ENCODE measurements at places on chromosomes 2 and 18.
A peak's percentile ranks its signal among the peaks of the same experiment; 100 is the strongest.

- no peak for DNase-seq
Measured at GRCh38 chr2:173881461-173881860, 83.7 kb downstream of the SP3 start.

DNA sequence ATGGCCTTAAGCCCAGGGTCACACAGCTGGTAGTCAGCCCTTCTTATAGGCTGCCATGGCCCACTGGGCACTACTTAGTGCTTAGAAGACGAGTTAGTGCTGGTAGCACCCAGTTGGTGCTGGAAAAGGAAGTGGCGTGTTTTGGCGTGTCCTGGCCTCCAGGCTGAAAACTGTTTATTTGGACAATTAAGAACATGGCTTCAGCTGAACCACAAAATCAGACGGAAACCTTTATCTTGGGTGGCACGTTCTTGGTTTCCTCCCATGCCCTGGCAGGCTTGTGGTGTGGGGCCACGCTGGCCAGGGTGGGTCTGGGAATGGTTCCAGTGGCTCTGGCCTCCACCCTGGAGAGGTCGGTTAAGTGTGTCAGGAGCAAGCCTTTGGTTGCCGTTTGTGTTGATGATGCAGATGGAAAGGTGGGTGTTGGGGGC lies 141.5 kb upstream of the HAAO start:
- DNase-seq, result no peak

- peak; percentile 33 for DNase-seq
Measured at GRCh38 chr18:79396431-79397246, 909 bp downstream of the NFATC1 start.

- no peak for DNase-seq
Measured at GRCh38 chr2:118850168-118850900, 2.9 kb upstream of the EN1 start.

- no peak for DNase-seq
Measured at GRCh38 chr2:25036221-25036559, 5.7 kb upstream of the EFR3B start.

GRCh38 chr18:22322243-22322691 lies 95.4 kb downstream of the CTAGE1 start:
- no peak for DNase-seq

DNA sequence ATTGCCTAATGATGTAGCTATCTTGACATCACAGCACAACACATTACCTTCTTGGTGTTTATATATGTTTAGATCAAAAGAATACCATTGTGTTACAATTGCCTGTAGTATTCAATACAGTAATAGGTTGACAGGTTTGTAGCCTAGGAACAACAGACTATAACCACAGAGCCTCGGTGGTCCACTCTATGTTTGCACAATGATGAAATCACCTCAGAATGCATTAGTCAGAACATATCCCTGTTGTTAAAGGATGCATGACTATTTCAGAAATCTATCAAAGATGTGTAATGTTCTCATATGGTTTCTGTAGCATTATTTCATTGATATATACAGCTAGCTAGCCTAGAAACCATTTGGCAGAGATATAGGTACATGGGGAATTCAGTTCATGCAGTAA lies 8.9 kb downstream of the METTL5 start:
- no peak for DNase-seq

GRCh38 chr2:143792602-143793001 lies 663.4 kb downstream of the ARHGAP15 start:
- no peak for DNase-seq

DNA sequence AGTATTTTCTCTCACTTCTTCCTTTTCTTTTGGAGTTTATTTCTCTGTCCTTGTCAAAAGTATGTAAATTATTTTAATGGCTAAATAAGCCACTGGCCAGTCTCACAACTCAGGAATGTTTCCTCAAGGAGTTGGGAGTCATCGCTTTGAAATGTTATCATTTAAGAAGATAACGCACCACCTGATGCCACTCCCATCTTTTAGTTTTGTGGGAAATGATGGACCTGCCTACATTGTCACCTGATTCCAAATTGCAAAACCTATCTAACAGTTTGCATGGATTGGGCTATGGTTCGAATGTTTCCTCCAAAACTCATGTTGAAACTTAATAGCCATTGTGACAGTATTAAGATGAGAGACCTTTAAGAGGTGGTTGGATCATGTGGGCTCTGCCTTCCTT lies 32.4 kb upstream of the PPM1B start:
- DNase-seq, result no peak

GRCh38 chr2:3647831-3648651 lies 10.0 kb upstream of the ALLC start:
- DNase-seq, result no peak

- no peak for DNase-seq
Measured at GRCh38 chr18:35167332-35167731, 73.5 kb upstream of the ZNF397 start.

DNA sequence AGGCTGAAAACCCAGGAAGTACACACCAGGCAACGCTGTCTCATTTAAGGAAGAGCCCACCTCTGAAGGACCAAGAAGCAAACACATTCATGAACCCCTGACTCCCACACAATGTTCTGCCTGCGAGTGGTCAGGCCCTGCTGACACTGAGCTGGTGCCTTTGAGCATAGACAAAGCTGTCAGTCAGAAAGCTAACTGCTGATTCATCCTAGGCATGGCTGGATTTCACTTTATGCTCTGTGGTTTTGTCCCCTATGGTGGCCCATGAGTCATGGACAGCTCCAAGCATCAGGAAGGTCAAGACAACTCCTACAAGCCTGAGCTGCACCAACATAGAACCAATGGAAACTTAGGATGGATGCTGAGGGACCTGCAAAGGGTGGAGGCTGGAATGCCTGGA lies 78.9 kb downstream of the UXS1 start:
- no peak for DNase-seq

DNA sequence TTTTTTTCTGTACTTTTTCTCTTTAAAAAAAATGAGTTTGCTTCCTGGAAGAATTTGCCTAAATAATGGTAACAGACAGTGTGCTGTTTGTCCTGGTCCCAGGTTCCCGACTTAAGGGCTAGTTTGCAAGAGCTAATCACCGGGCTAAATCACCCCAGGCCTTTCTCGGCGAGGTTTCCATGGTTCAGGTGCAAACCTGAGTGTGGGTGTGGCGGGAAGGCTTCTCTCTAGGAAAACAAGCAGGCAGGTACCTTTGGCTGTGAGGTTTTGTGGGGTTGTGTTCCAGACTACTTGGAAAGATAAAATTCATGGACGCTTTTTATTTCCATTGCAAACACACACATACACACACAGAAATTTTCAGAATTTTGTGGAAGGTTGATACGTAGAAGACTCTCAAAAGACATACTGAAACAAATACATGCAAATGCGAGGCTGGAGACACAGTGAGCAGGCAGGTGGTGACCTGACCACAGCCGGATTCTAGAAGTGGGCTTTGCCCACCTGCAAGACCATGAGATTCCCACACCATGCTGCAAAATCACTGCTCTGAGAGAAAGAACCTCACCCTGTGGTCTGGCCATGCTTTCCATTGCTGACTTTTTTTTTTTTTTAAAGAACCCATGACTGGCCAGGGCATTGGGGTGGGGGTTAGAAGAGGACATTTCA lies 815 bp downstream of the CNDP1 start:
- DNase-seq, result no peak

DNA sequence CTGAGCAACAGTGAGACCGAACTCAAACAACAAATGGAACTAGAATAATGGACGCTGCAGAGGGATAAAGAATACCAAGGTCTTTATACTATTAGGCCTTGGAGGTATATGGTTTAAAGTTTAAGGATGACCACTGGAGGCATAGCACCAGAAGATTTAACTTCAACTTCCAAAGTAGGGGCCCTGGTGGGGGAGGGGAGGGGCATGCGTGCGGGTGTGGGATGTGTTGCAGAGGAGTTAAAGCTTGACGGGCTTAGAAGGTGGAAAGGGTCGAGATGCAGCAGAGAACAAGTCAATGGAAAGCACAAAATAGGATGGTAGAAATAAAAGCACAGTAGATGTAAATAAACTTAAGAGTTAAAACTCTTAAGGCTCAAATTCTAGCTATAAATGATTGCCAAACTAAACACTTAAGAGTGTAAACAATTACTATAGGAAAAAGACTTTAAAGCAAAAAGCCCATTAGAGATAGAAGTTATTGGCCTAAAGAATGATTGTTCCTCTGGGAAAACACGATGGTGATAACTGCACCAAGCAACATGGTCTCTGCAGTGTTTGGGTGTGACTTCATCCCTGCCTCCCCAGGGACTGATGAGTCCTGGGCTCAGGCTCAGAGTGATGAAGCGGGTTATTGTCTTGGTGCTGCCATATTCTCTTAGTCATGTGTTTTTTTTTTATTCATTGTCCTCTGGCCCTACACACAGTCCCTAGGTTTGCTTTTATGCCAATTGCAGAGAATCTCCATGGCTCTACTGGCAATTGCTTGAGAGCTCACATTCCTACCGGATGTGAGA lies 13.0 kb downstream of the RRM2 start:
- no peak for DNase-seq

DNA sequence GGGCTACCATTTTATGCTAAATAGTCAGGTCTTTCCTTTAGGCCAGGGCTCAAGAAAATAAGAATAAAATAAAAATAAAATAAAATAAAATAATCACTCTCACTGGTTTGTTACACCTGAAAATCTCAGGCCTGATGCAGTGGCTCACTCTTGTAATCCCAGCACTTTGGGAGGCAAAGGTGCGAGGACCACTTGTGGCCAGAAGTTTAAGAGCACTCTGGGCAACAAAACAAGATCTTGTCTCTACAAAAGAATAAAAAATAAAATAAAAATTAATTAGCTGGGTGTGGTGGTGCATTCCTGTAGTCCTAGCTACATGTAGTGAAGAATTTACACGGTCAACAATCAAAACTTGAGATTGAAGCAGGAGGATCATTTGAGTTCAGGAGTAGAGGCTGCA lies 159.4 kb downstream of the NRXN1 start:
- DNase-seq, result no peak

DNA sequence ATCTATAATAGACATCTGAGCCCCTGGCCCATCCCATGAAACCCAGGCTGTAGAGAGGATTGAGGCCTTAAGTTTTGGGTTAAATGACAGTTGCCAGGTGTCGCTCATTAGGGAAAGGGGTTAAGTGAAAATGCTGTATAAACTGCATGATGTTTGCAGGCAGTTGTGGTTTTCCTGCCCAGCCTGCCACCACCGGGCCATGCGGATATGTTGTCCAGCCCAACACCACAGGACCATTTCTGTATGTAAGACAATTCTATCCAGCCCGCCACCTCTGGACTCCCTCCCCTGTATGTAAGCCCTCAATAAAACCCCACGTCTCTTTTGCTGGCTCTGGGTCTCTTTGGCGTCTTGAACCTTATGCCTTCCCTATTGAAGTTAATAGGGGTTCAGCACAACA lies 110.7 kb downstream of the XRCC5 start:
- no peak for DNase-seq

GRCh38 chr2:241519669-241520068 lies 11.3 kb upstream of the STK25 start:
- no peak for DNase-seq

- no peak for DNase-seq
Measured at GRCh38 chr2:50951437-50951836, 80.5 kb downstream of the NRXN1 start.

DNA sequence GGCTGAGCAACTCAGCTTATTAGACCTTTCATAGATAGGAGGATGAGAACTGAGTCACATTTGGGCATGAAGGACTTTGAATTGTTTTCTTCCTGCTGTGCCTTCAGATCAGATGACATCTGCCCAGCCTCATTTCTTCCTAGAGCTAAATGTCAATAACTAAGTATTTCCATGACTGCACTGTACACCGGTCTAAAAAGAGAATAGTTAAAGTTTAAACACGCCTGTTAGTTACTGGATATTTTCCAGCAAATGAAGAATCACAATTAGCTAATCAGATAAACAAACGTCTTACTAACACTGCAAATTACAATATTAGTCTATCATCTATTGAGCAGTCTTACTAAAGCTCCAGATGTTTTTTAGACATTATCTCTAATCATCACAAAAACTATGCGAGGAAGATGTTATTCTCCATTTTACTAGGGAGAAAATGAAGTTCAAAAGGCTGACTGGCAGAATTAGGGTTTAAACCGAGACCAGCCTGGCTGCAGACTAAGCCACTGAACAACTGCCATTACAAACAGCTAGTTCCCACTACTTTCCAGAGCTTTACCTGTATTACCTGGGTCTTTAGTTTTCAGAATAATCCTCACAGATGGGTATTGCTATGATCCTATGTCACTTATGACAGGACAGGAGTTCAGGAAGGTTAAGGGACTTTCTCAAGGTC lies 69.4 kb upstream of the ZNF397 start:
- no peak for DNase-seq

GRCh38 chr2:37885329-37885993 lies 39.6 kb upstream of the RMDN2 start:
- DNase-seq, result no peak

- no peak for DNase-seq
Measured at GRCh38 chr2:240187989-240188590, 47.6 kb upstream of the OTOS start.

GRCh38 chr2:34266908-34267697 lies 668.0 kb upstream of the FAM98A start:
- DNase-seq, result no peak

GRCh38 chr18:36771245-36771644 lies 57.6 kb downstream of the TPGS2 start:
- DNase-seq, result no peak

DNA sequence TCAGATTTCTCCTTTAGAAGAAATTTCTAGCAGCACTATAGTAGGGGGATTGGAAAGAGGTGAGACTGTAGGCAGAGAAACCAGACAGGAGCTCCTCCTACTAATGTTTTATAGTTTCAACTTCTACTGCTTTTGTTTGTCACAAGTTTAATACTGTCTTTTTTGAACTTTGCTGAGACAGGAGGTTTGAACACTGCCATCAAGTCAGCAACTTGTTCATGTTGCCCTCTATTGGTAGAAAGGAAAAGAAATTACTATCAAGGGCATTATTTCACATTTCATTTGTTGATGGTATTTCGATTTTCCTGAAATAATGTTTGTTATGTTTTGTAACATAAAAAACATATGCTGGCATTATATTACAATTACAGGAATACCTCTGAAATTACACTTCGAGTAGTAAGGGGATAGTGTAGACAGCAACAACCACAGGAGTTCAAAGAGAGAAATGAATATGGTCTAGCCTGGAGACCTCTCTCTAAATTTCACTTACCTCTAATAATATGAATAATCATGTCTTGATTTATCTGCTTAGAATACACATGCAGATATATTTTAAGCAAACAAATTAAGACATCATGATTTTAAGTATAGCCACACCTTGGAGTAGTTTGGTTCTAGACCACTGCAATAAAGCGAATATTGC lies 12.4 kb upstream of the CCDC88A start:
- DNase-seq, result no peak

DNA sequence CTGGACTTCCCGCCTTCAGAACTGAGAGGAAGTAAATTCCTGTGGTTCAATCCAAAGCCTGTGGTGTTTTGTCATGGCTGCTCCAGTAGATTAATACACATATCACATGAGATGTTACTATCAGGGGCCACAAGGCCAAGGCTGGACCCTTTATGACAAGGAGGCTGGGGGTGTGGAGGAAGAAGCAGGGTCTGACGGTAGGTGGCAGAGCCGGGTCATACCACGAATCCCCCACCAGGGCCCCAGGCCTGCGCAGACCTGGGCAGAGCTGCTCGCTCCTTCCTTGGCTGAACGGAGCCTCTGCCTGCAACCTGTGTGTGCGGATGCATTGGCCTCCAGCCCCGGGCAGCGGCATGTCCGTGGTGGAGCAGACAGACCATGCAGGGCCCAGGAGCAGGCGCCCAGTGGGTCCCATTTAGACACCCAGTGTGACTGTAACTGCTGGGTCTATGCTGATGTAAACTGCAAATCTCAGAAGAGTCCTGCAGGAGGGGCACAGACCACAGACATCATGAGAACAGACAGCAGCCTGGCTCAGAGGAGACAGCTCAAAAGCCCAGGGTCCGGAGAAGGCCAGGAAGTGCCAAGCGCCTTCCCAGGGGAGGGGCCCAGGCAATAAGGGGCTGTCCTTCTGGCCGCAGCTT lies 155.2 kb downstream of the PXDN start:
- DNase-seq, result no peak
